ENCODE measurements at places on chromosomes 6 and 20. TPM values are rescaled to one million over a fixed set of nuclear protein-coding genes. Genes with fewer than 3 reads are reported as not detected.

DNA sequence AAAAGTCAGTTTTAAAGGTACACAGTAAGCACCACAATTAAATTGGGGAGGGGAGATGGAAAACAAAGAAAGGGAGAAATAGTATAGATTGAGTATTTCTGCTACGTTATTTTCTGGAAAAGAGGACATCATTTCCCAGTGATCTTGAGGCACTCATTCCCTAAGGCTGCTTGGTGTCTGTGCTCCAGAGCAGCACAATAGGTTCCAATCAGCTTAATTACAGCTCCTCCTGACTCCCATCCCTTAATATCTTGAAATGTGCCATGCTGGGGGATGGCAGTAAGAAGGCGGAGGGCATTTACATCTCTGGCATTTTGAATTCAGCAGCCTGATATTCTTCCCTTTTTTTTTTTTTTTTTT, 39.5 kb upstream of the BEND3 start:
- DNase-seq, result no peak

Gene CAP2
- 48.3 TPM for total RNA-seq

GRCh38 chr6:18284261-18284660, 19.9 kb upstream of the DEK start:
- no peak for DNase-seq

- no peak for DNase-seq
These were observed 1353.9 kb upstream of the MAP3K7 start for GRCh38 chr6:91940801-91941200.

Gene ZC2HC1B
- not detected for total RNA-seq

GRCh38 chr20:63955281-63955826, 862 bp downstream of the UCKL1 start:
- no peak for DNase-seq

GRCh38 chr6:170287371-170287876, 3.5 kb downstream of the DLL1 start:
- DNase-seq, result peak; percentile 63

GRCh38 chr6:8859501-8859900, 424.2 kb upstream of the SLC35B3 start:
- DNase-seq, result no peak

DNA sequence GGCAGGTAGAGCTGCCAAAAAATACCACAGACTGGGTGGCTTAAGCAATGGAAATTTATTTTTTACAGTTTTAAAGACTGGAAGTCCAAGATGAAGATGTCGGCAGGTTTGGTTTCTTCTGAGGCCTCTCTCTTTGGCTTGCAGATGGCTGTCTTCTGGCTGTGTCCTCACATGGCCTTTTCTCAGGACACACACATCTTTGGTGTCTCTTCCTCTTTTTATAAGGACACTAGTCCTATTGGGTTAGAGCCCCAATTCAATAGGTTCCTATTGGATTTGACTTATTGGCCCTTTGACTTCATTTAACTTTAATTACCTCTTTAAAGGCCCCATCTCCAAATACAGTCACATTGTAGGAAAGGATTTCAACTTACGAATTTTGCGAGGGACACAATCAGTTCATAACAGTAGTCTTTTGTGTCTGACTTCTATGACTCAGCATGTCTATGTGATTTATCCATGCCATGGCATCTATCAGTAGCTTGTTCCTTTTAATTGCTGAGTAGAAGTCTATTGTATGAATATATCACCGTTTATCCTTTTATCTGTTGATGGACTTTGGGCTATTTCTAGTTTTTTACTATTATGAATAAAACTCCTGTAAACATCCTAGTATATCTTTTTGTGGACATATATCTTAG, 11.0 kb upstream of the TCP11 start:
- no peak for DNase-seq

GRCh38 chr6:122803171-122803661, 14.2 kb downstream of the SMPDL3A start:
- no peak for DNase-seq

Gene ADGRF1
- not detected for total RNA-seq

Gene CTAGE9
- not detected for total RNA-seq

- peak; percentile 89 for DNase-seq
These were observed 1.5 kb downstream of the BRD2 start for GRCh38 chr6:32969685-32970412.

GRCh38 chr6:6907286-6907685, 200.5 kb upstream of the RREB1 start:
- DNase-seq, result no peak

GRCh38 chr20:47724910-47725247, 60.4 kb downstream of the SULF2 start:
- no peak for DNase-seq

DNA sequence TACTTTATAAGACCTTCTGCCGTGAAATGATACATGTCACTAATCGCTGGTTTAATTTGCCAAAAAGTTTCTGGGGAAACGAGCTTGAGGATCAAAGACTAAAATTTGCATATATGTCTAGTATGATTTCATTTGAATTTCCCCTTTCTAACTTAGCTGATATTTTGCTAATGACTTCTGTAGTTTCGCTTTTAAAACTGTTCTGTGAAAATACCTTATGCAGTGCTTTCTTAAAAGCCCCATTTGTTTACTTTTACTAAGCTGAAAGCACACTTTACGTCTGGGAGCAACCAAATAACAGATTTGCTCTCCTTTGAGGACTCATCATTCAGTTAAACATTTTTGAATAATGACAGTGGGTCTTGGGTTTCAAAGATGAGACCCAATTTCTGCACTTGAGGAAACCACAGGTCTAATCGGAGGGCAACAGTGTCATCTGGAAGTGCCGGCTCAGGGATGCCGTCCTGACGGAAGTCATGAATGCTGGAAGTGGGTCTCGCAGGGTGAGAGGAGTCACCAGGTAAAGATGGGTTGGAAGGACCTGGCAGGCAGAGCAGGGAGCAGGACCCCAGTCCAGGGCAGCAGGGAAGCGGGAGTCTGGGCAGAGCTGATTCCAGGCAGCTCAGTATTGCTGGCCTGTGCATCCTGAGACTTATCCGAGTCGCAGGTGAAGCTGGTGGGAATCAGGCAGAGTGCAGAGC, 33.2 kb downstream of the PLEKHG1 start:
- no peak for DNase-seq

DNA sequence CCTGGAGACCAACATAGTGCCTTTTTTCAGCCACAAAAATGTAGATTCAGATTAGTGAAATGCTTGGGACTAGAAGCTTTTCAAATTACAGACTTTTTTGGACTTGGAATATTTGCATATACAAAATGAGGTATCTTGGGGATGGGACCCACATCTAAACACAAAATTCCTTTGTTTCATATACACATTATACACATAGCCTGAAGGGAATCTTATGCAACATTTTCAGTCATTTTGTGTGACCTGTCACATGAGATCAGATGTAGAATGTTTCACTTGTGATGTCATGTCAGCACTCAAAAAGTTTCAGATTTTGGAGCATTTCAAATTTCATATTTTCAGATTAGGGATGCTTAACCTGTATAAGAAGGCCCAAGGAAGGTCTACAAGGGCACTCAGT, 44.5 kb upstream of the ALDH8A1 start:
- no peak for DNase-seq

DNA sequence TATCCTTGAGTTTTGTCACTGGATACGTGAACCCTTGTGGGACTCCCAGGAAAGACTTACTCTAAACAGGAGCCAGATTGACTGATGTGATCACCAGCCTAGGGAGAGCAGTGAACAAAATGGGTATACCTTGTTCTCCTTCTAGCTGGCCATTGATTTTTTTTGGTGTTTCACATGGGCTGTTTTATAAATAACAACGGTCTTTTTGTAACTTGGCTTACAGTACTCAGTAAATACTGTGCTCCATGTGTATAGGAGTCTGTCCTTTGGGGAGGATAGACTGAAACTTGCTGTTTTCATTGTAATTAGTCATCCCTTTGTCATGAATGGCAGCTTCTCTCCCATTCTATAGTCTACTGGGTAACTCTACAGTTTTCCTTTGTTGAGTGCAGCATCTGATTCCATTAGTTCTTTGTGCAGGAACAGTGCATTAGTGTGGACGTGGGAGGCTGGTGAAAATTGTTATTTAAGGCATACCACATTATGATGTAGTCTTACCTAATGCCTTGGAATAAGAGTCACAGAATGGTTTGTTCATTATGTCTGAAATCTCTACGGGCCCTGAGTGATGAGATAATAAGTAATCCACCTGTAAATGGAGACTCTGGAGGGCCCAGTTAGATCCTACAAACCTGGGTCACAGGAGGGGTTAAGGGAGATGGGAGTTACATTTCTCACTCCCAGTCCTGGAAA, 89.5 kb downstream of the TIAM2 start:
- no peak for DNase-seq

Gene SKIC2
- total RNA-seq, result 35.2 TPM

- DNase-seq, result no peak
These were observed 23.5 kb upstream of the SIM1 start for GRCh38 chr6:100488244-100488643.

DNA sequence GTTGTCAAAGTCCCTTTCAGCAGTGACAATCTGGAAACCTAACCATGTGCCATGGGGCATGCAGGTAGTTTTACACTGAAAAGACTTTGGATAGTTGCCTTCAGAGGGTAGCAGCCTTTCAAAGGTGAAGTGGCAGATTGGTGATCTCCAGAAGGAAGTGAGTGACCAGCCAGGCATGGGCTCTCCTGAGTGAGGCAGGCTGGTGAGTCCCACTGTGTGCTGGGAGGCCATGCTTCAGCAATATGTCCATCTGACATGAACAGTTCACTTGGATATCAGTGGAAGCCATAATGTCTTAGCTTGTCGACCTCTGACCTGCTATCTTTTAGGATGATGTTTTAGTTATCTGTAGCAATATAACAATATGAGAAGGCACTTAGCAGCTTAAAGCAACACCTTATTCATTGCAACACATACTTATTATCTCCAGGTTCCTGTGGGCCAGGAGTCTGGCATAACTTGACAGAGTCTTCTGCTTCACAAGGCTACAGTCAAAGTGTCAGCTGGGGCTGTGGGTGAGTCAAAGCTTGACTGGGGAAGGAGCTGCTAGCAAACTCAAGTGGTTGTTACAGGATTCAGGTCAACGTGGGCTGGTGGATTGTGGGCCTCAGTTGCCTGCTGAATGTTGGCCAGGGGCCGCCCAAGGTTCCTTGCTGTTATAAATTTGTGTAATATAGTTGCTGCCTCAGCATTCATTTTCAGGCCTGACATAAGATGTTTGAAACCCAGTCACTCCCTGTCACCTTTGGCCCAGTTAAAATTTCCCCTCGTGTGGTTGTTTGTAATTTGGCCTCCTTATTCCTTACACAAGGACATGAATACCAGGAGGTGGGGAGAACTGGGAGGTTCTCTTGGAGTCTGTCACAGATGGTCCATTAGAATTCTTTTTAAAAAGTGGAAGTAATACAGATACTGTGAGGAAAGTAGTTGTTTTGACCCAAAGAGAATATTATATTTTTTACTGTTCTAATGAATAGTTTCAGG, 100.2 kb downstream of the UST start:
- no peak for DNase-seq

- no peak for DNase-seq
These were observed 1359.4 kb upstream of the GJE1 start for GRCh38 chr6:140773276-140773675.

Gene POU5F1
- total RNA-seq, result 0.27 TPM

DNA sequence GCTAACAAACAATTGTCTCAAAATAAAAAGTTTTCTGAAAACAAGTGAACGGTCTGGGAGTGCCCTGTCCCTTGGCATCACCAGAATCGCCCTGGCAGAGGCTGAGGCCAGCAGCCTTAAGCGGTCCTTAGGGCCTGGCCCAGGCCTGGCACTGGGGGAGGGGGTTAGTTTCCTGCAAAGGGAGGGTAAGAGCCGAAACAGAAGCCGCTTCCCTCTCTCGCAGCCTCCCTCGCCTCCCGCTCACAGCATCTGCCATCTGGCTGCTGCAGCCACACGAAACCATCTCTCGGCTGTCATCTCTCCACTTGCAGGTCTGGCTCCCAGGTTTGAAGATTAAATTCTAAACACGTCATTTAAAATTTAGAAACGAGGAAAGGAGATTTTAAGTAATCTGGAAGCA, 31.5 kb downstream of the PMEPA1 start:
- no peak for DNase-seq

Gene PSORS1C1
- 0.49 TPM for total RNA-seq

DNA sequence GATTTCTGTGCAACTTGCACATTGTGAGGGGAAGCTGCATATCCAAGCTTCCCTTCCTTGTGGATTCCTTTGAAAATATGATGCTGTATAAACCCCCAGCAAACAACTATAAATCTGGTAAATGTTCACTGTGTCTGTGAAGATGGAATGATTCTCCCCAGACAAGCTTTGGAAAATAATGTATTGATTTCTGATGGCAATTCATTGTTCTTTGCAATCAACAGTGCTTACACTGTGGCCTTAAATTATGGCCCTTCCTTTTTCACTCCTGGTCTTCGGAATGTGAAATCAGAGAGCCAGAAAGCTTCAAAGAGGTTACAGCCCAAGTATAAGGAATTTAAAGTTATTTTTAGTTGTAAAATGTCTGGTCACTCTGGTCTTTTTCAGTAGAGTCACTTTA, 308.8 kb downstream of the CBLN4 start:
- no peak for DNase-seq

Gene C6orf58
- total RNA-seq, result not detected

GRCh38 chr20:16533502-16533901, 39.7 kb downstream of the KIF16B start:
- no peak for DNase-seq
